ENCODE measurements at places on chromosomes 5 and 9.

- DNase-seq = peak; percentile 93
These were observed 79.6 kb downstream of the PDE4D start for GRCh38 chr5:59813761-59814536.

DNA sequence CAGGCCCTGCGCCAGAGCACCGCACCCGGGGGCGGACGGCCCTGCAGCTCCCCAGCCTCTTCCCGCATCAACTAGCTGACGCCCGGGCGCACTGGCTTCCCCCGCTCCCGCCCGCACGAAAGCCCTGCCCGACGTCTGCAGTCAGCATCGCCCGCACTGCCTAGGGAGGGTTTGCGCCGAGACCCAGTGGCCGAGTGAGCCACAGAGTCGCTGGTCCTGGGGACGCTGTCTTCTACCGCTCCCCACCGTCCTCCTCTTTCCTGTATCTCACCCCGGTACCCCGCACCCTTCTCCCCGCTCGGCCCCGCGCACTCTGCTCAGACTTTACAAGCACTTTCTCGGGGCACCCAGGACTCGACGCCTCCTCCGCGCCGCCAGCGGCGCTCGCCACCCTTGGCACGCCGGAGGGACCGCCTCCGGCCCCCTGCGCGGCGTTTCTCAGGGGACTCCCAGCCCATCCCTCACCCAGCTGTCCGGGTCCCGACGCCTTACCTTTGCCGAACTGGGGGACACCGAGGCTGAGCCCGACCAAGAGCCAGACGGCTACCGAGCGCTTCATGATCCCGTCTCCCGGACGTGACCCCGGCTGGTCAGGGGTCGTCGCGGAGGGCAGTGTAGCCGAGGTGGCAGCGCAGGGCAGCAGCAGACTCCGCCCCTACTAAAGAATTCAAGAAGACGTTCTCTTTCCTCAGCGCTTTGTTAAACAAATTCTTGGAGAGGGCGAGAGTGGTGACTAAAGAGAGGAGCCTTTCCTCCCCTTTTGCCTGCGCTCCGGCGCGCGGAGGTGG is 670 bp downstream of the EDIL3 start:
- DNase-seq = peak; percentile 58

- DNase-seq = no peak
These were observed 9.7 kb downstream of the MPDZ start for GRCh38 chr9:13269589-13270452.

- DNase-seq = no peak
These were observed 23.6 kb downstream of the STC2 start for GRCh38 chr5:173304591-173304988.

DNA sequence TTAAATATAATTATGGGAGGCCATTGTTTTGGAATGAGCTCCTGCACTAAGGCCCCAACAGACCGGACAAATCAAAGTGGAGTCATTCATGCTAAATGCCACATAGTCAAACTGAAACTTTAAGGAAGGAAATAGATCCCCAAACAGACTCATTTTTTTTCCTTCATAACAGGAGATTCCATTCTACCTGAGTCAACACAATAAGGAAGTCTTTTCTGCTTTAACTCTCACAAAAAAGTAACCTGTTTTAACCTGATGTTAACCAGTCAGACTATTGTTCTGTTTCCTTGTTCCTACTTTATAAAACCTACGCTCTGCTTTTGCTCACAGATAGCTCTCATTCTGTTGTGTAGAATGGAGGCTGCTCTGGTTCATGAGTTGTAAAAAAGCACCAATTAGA is 234.9 kb downstream of the YTHDC2 start:
- DNase-seq = no peak

DNA sequence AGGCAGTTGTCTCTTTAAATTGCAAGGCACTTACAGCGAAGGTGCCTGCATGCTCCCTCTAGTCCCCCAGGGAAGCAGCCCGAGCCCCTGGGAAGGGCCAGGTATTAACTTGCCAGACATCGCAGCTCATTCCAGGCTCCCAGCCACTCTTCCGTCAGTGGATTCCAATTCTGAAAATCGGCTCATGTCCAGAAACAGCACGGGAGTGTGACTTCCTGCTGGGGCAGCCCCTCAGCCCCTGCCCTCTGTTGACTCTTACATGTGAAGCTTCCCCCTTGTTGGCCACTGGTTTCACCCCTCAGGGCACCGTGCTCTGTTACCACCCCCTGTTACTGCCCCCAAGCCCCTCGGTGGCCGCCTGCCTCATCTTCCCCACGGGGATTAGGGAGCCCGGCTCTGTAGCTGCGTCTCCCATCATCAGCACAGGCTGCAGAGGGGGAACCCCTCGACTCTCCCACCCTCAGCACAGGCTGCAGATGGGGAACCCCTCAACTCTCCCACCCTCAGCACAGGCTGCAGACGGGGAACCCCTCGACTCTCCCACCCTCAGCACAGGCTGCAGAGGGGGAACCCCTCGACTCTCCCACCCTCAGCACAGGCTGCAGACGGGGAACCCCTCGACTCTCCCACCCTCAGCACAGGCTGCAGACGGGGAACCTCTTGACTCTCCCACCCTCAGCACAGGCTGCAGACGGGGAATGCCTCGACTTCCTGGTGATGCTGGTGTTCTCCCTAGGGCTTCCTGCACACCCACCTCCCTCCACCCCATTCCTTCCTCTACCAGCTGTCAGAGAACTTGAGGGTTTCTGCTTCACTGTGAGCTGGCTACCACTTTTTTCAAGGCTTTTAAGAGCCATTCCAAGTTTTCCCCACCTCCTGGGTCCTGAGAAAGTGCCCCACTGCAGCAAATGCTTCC is 11.1 kb upstream of the CACNA1B start:
- no peak for DNase-seq

- DNase-seq = no peak
These were observed 2.3 kb upstream of the SLC12A2 start for GRCh38 chr5:128081111-128081851.

- DNase-seq = no peak
These were observed 164.9 kb upstream of the TUT7 start for GRCh38 chr9:86519066-86519615.

GRCh38 chr9:101705135-101705661 is 33.2 kb downstream of the GRIN3A start:
- peak; percentile 82 for DNase-seq

DNA sequence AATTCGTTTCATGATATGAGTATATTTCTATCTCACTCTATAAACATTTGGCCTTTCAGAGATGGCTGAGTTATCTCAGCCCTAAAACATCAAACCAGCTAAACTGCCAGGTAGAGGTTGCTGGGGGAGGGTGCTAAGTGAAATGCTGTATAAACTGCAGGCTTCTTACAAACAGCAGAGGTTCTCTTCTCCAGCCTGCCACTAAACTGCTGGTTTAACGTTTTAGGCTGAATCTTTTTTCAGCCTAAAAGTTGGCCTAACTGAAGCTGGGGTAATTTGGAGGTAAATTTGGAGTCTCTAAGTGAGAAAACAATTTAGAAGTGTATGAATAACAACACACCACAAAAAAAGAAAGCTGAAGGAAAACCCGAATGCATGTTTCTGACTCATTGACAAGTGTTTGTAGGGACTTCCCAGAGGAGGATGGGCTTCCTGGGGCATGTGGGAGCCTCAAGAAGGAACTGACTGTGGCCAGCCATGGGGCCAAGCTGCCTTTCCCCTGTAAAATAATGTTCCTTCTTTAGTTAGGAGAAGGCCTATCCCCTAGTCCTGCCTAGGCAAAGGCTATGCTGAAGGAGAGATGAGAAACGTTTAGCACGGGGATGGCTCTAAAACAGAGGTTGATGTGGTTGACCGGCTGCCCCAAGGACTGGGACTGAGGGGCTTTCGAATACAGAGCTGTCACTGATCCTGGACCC is 44.3 kb downstream of the SLC28A3 start:
- DNase-seq = peak; percentile 11

DNA sequence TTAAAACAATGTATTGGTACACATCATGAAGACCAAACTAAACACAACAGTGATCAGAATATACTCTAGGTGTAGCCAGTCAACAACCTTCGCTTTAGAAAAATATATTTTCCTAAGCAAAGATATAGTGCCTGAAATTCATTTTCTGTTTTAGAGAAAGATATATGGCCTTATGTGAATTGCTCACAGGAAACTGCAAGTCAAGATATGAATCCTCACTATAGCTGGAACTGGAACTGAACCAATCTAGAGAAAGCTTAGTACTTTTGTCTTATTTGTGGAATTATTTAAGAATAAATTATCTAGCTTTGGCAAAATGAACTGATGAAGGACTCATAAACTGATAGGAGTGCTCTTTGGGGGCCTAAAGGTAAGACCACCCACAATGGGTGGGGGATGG is 27.3 kb downstream of the GZMK start:
- no peak for DNase-seq

GRCh38 chr5:13359344-13359743 is 585.1 kb downstream of the DNAH5 start:
- DNase-seq = no peak

GRCh38 chr9:32581512-32582143 is 8.7 kb upstream of the NDUFB6 start:
- peak; percentile 86 for DNase-seq

- DNase-seq = no peak
These were observed 5.8 kb downstream of the OTP start for GRCh38 chr5:77632526-77633206.

GRCh38 chr5:72451741-72452505 is 55.3 kb downstream of the ZNF366 start:
- peak; percentile 42 for DNase-seq

DNA sequence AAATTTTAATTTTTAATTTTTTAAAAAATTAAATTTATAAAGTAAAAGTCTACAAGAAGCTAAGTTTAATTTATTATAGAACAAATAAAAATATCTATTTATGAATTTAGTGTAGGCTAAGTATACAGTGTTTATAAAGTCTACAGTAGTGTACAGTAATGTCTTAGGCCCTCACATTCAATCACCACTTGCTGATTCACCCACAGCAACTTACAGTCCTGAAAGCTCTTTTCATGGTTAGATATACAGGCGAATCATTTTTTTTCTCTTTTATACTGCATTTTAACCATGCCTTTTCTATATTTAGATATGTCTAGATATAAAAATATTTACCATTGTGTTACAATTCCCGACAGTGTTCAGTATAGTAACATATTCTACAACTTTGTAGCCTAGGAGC is 55.9 kb downstream of the PCSK1 start:
- no peak for DNase-seq

DNA sequence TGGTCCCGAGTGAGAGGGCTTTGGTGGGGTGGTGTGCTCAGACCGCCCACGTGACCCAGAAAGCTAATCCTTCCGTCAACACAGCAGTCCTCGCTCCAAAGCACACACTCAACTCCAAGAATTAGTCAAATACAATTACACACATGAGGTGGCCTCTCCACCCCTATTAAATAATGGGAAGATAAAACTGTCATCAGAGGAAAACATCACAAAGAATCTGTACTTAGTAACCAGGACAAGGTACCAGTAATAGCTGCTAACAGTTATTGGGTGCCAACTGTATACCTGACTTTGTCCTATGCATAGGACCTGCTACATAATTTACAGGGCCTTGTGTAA is 222.8 kb downstream of the HSPA4 start:
- no peak for DNase-seq

GRCh38 chr5:151283120-151283825 is 20.3 kb downstream of the SLC36A3 start:
- DNase-seq = no peak

DNA sequence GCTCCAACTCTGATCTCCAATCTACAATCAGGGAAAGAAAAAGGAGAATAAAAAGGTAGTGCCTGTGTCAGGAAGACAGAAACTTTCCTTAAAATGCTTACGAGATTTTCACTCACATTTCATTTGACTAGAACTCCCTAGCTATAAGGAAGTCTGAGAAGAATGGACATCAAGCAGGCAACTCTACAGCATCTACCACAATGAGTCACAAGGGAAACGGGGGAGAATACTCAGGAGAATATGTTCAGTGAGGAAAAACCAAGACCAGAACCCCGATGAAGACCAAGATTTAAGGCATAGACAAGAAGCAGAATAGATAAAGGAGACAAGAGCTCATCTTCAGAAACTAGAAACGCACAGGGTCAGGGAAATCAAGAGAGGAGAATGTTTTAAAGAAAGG is 9.0 kb upstream of the SETD9 start:
- peak; percentile 40 for DNase-seq

- no peak for DNase-seq
These were observed 138.1 kb downstream of the ARRDC3 start for GRCh38 chr5:91245074-91245452.

DNA sequence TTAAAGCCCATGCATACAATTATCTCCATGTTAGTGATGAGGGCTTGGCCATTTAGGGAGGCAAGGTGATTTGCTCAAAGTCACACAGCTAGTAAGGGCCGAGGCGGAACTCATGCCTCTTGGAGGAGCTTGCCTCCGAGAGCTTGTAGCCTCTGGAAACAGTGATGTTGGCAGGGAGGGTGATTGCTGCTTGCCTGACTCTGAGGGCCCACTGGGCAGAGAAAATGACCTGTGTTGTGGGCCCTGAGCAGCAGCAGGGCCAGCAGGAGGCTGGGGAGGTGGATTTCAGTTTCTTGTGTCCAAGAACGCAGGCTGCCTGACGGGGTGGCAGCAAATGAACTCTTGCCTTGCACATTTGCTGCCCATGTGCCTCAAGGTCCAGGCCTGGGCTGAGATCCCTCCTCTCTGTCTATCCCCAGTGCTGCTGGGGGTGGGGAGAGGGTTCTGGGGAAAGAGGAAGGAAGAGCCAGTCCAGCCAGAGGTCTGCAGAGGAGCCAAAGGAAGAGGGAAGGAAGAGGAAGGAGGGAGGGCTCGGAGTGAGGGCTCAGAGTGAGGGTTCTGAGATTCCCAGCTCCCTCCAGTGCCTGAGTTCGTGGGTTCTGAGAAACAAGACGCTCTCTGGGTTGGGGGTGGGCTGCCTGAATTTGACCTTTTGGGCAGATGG is 16.2 kb upstream of the PTGS1 start:
- DNase-seq = peak; percentile 27

- DNase-seq = peak; percentile 61
These were observed 427 bp downstream of the SERINC5 start for GRCh38 chr5:80255431-80255810.

DNA sequence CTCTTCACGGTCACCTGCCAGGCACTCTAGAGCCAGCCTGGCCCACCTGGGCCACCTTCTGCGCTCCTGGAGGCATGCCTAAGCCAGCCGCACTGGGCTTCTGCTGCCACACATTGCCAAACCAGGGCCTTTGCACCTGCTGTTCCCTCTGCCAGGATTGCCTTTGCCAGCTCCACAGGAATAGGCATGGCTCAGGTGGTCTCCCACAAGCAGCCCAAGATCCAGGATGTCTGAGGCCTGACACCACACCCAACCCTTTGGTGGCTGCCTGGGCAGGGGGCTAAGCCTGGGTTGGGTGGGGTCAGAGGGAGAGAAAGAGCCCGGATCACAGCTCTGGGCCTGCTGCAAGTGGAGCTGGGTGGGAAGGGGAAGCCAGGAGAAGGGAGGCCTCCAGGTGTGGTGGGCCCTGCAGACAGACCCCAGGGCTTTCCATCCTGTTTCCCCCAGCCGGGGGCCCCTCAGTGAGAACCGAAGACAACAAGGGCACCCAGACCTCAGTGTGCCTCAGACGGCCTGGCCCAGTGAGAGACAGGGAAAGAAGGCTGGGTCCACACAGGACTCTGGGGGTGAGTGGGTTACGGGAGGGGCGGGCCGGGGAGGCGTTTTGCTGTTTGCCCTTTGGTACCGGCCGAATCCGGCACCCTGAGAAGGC is 672 bp upstream of the SUSD3 start:
- DNase-seq = no peak
